Lower leg skin (tissue), 4 donors: ENCODE measurements at places on chromosomes 7 and 10. TPM values are rescaled to one million over a fixed set of nuclear protein-coding genes. Genes with fewer than 3 reads are reported as not detected.

DNA sequence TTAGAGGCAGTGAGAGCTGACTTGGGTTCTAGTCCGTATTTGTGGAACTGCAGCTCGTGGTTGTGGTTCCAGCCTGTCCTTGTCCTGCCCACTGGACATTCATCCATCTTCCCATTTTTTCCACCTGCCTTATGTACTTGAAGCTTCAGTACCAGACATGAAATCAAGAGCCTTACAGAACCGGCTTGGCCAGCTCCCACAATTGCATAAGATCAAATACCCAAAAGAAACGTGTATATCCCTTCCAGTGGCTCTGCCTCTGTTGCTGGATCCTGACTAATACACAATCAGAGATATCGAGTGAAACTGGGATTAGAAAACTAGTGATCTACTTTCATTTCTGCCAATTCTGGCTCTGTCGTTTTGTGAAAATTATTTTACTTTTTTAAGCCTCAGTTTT, 23.8 kb upstream of the LIPA start:
- no peak for DNase-seq

CFAP46 gene
- 0.32 TPM for total RNA-seq

TYW1B gene
- 4.3 TPM for total RNA-seq

RPEL1 gene
- not detected for total RNA-seq

DNA sequence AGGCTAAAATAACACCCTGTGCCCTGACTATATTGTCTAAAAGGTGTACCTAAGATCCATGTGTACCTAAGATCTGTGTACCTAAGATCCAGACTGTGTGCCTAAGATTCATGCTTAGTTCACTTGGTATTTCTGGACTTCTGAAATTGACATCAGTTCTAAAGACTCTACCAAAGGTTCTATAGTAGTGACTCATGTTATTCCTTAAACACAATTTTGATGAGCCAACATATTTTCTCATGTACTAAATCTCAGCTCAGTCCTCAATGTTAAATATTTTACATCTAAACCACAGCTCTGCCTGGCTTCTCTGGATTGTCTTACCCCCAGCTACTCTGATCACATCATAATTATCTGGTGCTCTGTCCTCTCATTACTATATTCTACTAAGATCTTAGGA, 802.3 kb upstream of the SORCS1 start:
- DNase-seq = no peak

HOXA4 gene
- 2.9 TPM for total RNA-seq

KCP gene
- total RNA-seq = 0.21 TPM

PODXL gene
- 9.6 TPM for total RNA-seq

DNA sequence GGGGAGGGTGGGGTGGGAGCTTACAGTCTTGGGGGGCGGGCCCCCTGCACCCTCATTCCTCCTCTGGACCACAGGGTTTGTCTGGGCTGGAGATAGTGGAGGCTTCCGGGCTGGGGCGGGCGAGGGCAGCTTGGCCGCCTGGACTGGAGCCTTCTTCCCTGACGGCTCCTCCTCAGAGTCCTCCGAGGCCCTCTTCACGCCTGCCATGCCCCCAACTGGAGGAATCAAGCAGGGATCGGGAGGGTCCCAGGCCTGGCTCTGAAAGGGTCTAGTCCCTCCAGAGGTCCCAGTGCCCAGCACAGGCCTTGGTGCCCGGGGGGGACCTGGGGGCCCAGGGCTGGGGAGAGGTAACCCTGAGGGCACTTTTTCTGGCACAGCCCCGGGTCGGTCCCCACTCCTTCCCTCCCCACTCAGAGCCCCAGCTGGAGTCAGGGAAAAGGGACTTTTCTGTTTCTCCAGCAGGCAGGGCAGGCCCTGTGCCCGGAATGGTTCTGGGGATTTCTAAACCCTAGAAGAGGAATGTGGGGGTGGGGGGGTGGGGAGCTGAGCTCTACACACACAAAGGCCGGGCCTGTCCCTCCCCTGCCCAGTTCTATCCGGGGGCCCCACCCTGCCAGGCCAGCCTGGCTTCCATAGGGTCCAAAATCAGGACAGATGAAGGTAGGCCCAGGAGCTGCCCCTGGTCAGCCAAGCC, 11.6 kb downstream of the MICALL2 start:
- no peak for DNase-seq

GRCh38 chr10:131077031-131077430, 234.5 kb downstream of the TCERG1L start:
- peak; percentile 53 for DNase-seq

ZPBP gene
- 0.23 TPM for total RNA-seq

DNA sequence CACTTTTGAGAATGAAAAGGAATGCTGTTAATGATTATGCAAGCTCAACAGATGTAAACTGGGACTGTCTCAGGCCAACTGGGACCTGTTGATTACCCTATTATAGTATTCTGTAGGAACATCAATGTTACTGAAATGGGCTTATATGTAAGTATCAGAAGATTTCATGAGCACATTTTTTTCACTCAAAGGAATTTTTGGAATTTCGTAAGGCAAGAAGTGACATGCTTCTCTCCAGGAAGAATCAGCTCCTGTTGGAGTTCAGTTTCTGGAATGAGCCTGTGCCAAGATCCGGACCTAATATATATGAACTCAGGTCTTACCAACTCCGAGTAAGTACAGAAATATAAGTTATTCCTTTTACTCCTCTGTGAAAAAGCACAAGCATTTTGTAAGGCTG, 19.2 kb downstream of the NIPSNAP2 start:
- DNase-seq = no peak

GRCh38 chr7:44048031-44048795, 3.7 kb downstream of the DBNL start:
- peak; percentile 72 for DNase-seq

DNA sequence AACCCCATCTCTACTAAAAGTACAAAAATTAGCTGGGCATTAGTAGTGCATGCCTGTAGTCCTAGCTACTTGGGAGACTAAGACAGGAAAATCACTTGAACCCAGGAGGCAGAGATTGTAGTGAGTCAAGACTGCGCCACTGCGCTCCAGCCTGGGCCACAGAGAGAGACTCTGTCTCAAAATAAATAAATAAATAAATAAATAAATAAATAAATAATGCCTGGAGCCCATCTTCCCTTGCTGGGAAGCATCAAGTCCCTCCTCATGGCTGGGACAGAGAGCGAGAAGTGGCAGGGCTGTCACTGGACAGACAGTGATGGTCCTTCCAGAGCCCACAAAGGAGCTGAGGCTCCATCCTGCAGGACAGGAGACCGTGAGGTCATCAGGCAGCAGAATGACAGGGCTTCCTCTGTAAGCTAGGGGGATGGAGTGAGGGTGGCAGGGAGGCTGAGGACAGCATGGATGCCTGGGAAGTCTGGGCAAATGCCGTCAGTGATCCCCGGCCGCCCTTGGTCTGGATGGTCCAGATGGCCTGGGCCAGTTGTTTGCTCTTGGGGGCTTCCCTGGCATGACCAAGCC, 36.4 kb upstream of the ELN start:
- no peak for DNase-seq

GRCh38 chr7:123798532-123799188, 46.3 kb upstream of the HYAL4 start:
- no peak for DNase-seq

SPDYE1 gene
- total RNA-seq = not detected

DNA sequence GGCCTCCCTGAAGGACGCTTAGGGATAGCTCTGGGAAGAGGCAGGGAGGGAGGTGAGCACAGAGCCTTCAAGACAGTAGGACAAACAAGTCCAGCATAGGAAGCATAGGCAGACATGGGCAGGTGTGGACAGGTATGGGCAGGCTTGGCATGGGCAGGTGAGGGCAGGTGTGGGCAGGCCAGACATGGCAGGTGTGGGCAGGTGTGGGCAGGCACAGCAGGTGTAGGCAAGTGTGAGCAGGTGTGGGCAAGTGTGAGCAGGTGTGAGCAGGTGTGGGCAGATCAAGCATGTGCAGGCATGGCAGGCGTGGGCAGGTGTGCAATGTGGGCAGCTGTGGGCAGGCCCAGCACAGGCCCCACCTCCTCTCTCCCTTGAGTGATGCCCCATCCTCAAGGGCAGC, 148.8 kb upstream of the ZMIZ1 start:
- peak; percentile 30 for DNase-seq

- DNase-seq = no peak
Observed at GRCh38 chr10:6365384-6365783, 162.7 kb downstream of the PFKFB3 start.

DNA sequence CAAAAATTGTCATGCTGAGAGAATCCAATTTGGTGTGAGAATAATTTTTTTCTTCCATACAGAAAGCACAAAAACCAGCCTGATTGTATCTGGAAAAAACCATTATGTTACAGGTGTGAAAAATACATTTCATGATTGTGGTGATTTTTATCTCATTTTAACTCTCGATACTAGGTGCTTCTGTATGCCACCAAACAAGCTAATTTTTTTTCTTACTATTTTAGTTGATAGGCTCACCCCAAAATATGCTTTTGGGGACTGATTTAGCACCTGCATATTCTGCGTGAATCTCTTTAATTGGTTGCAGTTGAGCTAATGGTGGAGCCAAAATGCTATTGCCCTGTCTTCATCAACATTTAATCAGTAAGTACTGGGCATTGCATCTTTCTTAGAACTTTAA, 1.9 kb downstream of the DMTF1 start:
- DNase-seq = no peak

DNA sequence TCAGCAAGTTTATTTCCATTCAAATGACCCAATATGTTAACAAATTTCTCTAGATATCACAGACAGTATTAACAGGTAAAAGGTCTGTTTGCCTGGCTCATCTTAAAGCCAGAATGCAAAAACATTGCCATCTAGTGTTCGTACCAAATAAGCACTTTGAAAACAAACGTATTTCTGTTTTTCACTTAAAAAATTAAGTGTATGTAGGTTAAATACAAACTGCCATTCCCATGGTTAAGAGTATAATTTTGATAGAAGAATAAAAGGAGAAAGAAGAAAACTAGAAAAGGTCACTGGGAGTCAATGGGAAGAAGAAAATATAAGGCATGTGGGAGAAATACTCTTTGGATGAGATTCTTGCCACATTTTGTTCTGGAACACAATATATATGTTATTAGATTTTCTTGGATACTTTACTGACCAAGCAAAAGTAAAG, 51.0 kb downstream of the ORC5 start:
- no peak for DNase-seq

DNA sequence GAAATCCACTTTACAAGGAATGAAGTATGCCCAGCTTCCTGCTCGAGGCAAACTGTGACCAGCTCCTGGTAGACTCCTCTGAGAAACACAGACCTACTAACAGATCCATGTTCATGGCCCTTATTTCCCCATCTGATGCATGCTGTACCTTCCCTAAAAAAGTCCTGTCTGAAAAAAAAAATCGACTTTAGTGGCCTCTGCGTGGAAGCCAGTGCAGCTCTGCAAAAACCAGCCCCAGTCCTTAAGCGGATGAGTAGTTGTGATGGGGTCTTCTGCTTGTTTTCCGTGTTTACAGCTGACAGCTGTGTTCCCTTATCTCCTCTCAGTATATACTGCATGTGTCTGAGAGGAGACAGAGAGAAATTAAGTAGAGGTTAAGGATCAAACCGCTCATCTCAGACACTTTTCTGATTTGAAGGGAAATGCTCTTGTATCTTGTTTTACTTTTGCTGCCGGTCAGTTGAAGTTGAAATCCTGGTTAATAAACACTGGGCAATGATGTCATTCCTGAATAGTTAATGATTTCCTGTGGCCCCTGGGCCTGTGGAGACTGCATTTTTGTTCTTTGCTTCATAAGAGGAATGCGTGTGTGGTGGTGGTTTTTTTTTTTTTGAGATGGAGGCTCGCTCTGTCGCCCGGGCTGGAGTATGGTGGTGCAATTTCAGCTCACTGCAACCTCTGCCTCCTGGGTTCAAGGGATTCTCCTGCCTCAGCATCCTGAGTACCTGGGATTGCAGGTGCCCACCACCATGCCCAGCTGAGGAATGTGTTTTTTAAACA, 67.6 kb downstream of the DOCK1 start:
- DNase-seq = no peak
